ENCODE measurements at places on chromosomes 6 and 20.

GRCh38 chr20:48453477-48454093 lies 374.2 kb downstream of the PREX1 start:
- DNase-seq, result no peak

- no peak for DNase-seq
Observed at GRCh38 chr6:71393471-71393870, 104.9 kb downstream of the OGFRL1 start.

DNA sequence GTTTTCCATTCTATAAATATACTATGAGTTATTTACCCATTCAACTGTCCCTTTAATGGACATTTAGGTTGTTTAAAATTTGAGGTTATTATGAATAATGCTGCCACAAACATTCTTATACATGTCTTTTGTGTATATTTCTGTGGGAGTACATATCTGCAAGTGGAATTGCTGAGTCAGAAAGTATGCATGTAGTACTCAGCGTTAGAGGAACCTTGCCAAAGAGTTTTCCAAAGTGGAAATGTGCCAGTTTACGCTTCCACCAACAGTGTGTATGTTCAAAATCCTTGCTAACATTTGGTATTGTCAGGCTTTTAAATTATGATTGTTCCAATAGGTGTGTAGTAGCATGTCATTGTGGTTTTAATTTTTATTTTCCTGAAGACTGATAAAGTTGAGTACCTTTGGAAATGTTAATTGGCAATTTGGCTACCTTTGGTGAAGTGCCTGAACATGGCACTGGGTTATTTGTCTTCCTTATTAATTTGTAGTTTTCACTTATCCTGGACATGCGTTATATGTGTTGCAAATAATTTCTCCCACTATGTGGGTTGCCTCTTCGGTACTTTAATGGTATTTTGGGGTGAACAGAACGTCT lies 341.2 kb downstream of the CD83 start:
- no peak for DNase-seq

- no peak for DNase-seq
Observed at GRCh38 chr6:31952140-31952805, 6.4 kb downstream of the CFB start.

GRCh38 chr6:55841341-55841740 lies 34.0 kb downstream of the BMP5 start:
- DNase-seq, result no peak

DNA sequence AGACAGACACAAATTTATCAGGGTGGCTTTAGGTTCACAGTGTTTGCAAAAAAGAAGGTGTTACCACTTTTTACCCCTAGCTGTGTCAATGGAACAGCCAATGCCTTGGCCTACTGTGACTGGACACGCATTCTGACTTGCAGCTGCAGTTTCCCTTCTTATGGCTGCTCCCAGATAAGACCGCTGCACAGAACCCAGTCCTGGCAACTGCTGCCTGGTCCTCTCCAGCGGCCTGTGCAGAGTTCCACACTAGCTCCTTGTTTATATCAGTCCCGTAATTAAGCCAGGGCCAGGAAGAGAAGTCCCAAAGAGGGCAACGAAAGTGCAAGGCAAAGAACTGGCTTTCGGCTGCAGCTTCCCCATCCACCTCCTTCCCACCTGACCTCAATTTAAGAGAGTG lies 283.0 kb downstream of the FOXC1 start:
- no peak for DNase-seq

- no peak for DNase-seq
Observed at GRCh38 chr6:35191889-35192288, 21.9 kb upstream of the SCUBE3 start.

DNA sequence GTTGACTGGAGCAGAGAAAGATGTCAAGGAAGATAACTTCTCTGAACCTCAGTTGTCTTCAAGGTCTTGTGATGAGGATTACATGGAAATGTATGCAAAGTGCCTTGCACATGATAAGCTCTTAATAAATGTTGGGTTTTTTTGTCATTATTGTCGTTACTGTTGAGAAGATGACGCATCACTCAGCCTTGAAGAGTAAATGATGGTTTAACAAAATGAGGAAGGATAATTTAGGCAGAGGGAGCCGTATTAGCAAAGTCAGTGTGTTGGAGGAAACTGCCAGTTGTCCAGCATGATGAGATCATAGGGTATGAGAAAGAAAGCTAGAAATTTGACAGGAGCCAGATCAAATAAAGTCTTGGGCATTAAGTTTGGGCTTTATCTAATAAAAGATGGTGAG lies 8.8 kb upstream of the SUPT3H start:
- no peak for DNase-seq

DNA sequence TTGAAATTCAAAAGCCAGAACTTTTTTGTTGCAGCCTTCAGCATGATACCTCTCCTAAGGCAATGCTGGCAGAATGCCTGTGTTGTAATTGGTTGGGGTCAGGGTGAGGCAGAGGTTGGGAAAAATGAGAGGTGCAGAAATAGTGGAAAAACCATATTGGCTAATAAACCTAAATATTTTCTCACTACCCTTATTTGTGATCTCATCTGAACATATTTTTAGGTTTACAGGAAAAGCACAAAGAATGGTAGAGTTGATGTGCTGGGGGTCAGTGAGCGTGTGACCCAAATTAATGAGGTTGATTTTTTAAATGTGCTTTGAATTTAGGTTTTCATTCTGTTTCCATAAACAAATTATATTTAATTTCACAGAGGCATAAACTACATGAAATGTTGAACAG lies 437.3 kb downstream of the HDGFL1 start:
- no peak for DNase-seq

GRCh38 chr20:41030531-41031242 lies 2.1 kb downstream of the TOP1 start:
- DNase-seq, result no peak

GRCh38 chr6:167984876-167985604 lies 12.4 kb upstream of the KIF25 start:
- no peak for DNase-seq

- DNase-seq, result no peak
Observed at GRCh38 chr6:26329763-26330511, 35.1 kb upstream of the BTN3A2 start.

GRCh38 chr6:21808045-21808470 lies 214.5 kb downstream of the SOX4 start:
- no peak for DNase-seq
